NCI-H187 treated with DMSO at 0.1 percent for 48 hours (cell line): ENCODE measurements at places on chromosomes 3 and 15.

DNA sequence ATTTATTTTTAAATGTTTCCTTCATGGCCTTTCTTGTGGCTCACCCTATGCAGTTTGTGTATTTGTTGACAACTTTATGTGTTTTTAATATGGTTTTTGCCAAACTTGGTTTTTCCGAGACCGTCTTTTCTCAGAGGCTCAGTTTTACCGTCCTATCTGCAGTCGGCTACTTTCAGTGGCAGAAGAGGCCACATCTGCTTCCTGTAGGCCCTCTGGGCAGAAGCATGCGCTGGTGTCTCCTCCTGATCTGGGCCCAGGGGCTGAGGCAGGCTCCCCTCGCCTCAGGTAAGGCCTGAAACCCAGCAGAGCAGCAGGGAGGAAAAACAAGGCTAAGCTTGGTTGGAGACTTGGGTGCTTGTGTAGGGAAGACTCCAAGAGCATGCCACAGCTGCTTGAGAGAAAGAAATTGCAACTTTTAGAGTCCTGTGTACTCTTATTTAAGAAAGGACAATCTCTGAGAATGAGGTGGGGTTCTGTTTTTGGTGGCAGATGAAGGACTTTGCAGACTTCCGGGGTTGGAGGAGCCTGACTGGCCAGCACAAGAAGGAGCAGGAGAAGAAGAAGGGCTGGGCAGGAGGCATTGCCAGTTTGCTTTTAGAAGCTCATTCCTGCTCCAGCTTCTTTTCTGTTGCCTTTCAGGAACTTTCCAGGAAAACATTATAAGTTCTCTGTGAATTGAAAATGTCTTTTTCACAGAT lies at the start of gene TIGIT:
Gene TIGIT (plus strand): TSS at position 191 of the 698 bp plus-strand sequence. CDS start 34 bp downstream, at position 225.
- no peak for DNase-seq

DNA sequence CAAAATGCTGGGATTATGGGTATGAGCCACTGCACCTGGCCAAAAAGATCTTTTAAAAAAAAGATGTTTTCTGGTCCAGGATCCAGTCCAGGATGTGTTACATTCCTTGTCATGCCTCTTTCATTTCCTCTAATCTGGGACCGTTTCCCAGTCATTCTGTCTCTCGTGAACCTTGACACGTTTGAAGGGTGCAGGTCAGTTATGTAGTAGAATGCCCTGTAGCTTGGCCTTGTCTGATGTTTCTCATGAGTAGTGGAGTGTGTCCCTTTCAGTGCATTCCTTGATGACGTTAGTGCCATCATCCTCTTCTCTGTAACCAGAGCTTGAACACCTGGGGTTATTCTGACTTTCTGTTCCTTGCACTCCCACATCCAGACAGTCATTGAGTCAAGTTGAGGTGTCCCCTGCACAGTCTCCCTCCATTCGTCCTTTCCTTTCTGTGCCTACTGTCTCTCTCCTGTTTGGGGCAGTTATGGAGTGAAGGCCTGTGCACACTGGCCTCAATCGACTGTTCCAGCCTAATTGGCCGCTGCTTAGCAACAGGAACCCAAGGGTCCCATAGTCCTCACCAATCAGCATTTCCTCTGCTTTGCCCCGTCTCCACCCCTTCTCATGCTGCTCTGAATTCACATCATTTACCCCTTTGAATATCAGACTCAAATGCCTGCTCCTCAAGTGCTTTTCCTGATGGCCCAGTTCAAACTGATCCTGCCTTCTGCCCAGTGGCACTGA lies 5.5 kb downstream of the FAM81A start:
- no peak for DNase-seq

DNA sequence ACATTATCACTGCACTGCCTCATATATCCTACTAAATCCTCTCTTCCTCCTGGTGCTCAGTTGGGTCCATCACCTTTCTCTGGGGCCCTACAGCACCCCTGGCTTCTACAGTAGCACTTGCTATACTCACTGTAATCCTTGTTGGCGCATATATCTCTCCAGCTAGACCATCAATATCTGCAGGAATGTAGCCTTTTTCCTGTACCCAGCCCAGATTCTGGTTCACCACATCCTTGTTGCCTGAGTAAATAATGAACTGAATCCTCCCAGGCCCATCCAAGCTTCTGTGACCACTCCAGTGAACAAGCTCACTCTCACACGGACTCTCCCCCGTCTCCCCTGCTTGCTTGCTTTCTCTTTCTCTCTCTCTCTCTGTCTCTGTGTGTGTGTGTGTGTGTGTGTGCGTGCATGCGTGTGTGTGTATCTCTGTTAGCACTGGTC lies 62.5 kb upstream of the LIPC start:
- DNase-seq: no peak

GRCh38 chr3:193452338-193452737 lies 73.8 kb upstream of the ATP13A5 start:
- no peak for DNase-seq

- no peak for DNase-seq
Measured at GRCh38 chr3:135137296-135137695, 342.2 kb downstream of the EPHB1 start.

GRCh38 chr3:38608961-38609360 lies 40.5 kb downstream of the SCN5A start:
- DNase-seq: no peak

DNA sequence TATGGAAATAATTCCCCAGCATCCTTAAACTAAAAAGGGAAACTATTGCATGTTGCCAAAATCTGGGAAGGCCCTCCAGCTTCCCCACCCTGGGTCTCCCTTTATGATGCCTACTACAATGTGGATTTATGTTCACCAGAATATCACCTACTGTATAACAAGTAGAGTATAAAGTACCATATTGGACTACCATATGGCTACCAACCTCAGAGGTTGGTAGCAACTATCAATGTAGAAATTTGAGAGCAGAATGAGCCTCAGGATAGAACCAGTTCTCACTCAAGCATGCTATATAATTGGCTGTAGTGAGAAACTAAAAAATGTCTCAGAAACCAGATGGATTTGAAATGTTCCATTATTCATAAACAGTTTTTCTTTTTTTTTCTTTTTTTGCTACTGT lies 918.4 kb downstream of the MCTP2 start:
- DNase-seq: no peak

GRCh38 chr15:39188930-39189329 lies 391.9 kb upstream of the THBS1 start:
- DNase-seq: no peak

DNA sequence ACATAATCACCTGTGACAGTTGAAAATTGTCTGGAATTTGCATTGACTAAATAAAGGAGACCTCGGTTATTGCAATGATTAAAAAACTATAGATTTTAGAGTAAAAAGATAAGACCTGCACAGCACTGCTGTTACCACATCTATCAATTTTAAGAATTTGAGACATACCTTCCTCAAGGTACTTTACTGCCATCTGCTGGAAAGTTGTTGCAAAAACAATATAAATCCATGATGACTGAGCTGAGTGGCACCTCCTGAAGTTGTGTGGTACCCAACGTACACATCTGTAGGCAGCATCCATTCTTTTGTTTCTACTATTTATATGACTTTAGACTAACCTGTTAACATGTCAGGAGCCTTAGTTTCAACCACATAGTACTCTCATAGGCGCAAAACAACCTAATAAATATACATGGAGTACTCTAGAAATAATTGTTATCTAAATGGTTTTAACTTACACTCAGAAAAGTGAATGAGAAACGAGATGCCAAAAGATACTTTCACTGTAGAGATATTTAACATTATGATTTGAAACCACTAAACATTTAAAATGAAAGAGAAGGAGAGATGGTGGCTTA lies 106.7 kb downstream of the GHSR start:
- DNase-seq: no peak

GRCh38 chr3:132220986-132221385 lies 96.2 kb upstream of the ACP3 start:
- DNase-seq: no peak

- no peak for DNase-seq
Measured at GRCh38 chr3:101142160-101142559, 148.9 kb upstream of the ABI3BP start.

GRCh38 chr3:146454796-146455195 lies 14.6 kb downstream of the PLSCR2 start:
- DNase-seq: no peak

GRCh38 chr15:74497584-74497983 lies 36.6 kb upstream of the UBL7 start:
- peak; percentile 56 for DNase-seq

- no peak for DNase-seq
Measured at GRCh38 chr3:59779260-59779659, 729.4 kb upstream of the CFAP20DC start.

- no peak for DNase-seq
Measured at GRCh38 chr3:1227111-1227510, 134.3 kb downstream of the CNTN6 start.

DNA sequence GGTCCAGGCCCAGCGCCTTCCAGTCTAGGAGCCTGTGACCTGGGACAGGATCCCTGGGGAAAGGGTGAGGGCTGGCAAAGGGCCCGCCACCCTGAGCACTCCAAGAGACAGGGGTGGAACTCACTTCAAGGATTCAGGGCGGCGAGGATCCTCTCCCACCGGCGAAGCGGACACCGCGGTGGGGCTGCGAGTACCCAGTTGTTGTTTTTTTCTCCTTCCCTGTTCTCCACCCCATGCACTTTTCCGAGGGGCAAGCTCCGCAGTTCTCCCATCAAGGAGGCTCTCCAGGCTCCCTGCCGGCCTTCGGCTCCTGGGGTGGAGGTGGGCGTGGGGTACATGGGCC lies 387 bp upstream of the PAQR5 start:
- DNase-seq: no peak

GRCh38 chr3:50817756-50818529 lies 143.2 kb downstream of the DOCK3 start:
- DNase-seq: no peak

DNA sequence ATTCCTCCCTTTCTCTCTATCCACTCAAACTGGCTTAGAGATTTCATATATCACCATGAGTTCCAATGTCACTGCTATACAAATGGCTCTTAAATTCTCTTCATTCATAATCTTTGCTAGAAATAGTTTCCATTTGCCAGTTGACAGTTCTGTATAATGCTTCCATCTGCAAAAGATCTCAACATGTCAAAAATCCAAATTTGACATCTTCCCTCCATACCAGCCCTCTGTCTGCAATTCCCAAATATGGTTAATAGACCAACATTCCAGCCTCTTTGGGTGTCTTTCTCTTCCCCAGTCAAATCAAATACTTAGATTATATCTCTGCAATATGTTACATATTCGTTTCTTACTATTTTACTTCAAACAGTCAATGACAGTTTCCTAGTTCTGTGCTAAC lies 64.2 kb upstream of the SERPINI2 start:
- no peak for DNase-seq

DNA sequence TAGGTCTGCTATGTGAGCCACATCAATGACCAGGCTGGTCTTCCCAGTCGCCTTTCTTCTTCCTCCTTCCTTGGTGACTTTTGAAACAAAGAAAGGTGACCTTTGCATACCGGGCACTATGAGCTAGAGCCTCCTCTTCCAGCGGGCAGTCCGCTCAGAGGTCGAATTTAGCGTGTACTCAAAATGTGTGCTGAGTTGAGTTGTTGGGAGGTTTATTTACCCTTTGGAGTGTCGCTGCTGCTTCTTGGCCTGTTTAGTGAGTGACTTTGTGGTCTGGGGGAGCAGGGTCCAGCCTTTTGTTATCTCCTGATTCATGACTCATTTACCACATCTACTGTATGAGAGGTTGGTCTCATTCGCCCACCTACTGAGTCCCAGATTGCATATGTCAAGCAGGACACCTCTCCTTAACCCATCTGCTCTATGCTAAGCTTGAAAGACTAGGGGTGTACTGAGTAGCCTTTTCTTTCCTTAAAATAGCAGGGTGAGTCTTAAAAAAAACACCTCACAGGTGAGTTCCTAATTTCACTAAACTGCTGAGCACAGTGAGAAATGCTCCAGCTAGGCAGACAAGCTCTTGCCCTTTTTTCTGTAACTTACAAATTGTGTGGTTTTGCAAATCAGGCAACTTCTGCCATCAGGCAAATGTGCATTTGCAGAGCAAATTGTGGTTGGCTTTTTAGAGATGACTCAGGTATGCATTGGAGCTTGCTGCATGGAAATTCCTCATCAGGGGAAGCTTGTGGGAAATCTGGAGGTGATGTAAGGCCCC lies 3.2 kb upstream of the SIAH2 start:
- DNase-seq: no peak

DNA sequence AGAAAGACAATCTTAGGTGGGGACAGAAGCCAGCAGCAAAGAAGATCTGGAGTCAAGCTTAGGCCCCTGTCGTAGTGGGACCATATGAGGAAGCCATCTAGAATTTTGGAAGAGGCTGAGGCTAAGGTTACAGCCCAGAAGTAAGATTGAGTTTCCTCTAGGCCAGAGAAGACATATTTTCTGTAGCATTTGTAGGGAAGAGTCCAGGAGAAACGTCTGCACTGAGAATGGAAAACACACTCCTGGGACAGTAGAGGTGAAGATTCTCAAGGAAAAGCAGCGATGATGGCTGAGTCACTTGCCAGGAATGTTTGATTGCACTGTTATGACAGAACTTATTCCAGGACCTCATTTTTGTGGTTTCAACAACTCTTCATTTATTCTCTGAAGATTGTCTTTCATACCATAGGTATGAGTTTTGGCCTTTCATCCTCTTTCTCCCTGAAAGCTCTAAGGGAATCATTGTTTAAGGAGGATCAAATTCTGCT lies 107.2 kb downstream of the GTPBP8 start:
- no peak for DNase-seq

- DNase-seq: no peak
Measured at GRCh38 chr3:5312290-5312689, 124.8 kb downstream of the EDEM1 start.

DNA sequence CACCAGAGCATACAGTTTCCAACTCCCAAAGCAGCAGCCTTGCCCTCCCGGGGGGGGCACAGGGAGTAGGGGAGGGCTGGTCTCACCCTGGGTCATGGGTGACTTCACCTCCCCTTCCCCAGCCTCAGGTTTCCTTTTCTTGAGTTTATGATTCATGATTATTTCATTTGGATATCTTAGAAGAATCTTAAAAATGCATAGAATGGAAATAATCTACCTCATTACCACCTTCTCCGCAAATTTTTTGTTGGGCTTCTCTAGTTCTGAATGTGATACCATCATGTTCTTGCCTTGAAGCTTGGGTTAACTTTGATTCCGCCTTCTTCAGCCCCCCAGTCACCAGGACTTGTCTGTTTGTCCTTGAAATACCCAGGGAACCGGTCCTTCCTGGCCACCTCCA lies 148.8 kb upstream of the ROPN1 start:
- no peak for DNase-seq

DNA sequence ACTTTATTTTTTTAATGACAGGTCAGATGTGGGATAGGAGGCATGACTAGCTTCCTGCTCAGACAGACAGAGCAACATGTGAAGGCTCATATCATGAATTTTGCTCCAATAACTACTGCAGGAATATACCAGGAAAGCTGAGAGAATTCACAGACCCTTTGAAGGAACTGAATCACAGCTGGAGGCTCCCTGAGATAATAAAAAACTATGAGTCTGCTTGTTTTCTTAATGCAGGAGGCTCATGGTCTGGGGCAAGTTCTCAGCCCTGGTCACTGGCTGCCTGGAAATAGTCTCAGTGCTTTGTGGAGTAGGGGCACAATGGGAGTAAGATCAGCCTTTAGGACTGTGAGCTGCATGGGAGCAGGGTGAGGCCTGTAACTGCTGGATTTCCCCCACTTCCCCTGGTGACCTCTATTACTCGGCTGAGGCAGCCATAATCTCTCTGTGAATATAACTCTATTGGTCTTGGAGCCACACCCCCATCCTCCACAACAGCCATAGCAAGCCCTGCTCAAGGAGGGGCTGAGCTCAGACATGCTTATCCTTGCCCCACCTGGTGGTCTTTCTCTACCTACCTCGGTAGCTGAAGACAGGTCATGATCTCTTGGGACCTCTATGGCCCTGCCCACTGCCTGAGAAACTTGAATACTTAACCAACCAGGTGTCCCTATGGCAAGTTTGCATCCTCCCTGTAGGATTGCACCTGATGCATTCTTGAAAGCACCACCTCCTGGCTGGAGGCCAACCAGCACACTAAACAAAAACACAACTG lies 281.6 kb upstream of the TMCO5A start:
- no peak for DNase-seq
